Mammary microvascular endothelial cell (primary cell): ENCODE measurements at places on chromosomes 16 and 17. TPM values are rescaled to one million over a fixed set of nuclear protein-coding genes. Genes with fewer than 3 reads are reported as not detected.

The LYRM9 gene
- total RNA-seq, result 4.3 and 5.0 TPM in 2 replicates

The CIITA gene
- total RNA-seq, result 0.05 and 0.07 TPM in 2 replicates

The ZNF597 gene
- total RNA-seq, result 1.3 and 1.5 TPM in 2 replicates

The KRTAP17-1 gene
- not detected in 2 replicates for total RNA-seq

The FOXN1 gene
- not detected in 2 replicates for total RNA-seq

The ALOX15 gene
- total RNA-seq, result not detected in 2 replicates

The TAT gene
- total RNA-seq, result not detected in 2 replicates

The FNDC8 gene
- not detected in 2 replicates for total RNA-seq

The STH gene
- not detected in 2 replicates for total RNA-seq

The KRT37 gene
- not detected in 2 replicates for total RNA-seq

The EVI2B gene
- 5.8 and 7.1 TPM in 2 replicates for total RNA-seq

The CCL7 gene
- not detected in 2 replicates for total RNA-seq

The EEF2K gene
- 21.1 and 22.8 TPM in 2 replicates for total RNA-seq

The IRF8 gene
- 0.54 and 1.2 TPM in 2 replicates for total RNA-seq

The CNTNAP1 gene
- 38.2 and 40.8 TPM in 2 replicates for total RNA-seq

The HS3ST4 gene
- not detected in 2 replicates for total RNA-seq

The SLC16A6 gene
- 0.20 and 0.74 TPM in 2 replicates for total RNA-seq

The RAC3 gene
- total RNA-seq, result 15.5 and 16.5 TPM in 2 replicates
